CD4-positive, alpha-beta T cell treated with Interleukin-6 for 4 hours (primary cell): ENCODE measurements at places on chromosomes 13 and 19.

DNA sequence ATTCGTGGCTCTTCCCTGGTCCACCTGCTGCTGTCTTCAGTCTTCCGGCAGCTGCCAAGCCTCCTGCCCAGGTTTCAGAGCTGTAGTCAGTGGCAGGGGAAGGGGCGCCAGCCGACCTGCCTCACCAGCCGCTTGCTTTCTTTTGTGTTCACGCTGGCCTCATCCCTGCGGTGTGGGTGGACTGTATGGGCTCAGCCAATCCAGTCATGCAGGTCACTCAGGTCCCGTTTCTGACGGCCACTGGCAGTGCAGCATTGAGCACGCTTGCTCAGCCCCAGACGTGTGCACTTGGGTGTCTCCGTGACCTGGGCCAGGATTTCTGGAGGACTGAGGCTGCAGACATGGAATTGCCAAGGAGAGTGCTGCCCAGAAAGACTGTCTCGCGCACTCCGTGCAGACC is 26.0 kb downstream of the AP1M1 start:
- no peak for DNase-seq

- DNase-seq = no peak
These were observed 12.4 kb downstream of the JAK3 start for GRCh38 chr19:17835182-17836006.

DNA sequence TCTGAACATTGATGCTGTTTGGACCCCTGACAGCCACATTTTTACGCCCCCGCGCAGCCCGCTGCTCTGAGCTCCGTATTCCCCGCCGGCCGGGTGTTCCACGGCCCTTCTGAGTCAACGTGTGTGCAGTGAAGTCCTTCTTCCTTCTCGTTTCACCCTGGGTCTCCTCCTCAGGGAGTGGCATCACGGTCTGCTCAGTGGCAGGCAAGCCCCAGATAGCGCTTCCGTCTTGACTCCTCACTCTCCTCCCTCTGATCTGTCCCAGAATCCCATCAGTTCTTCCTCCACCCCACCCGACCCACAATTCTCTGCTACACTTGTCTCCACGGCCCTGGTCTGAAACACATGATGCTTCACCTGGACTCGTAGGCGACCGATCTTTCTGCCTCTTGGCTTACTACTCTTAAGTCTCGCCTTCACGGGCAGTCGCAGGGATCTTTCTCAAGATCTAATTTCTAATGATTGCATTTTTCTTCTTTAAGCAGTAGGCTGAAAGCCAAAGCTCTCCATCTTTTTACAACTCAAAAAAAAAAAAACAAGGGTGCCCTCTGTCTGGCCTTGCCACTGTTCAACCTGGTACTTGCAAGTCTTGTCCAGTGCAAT is 33.9 kb downstream of the CCNE1 start:
- DNase-seq = peak; percentile 48

DNA sequence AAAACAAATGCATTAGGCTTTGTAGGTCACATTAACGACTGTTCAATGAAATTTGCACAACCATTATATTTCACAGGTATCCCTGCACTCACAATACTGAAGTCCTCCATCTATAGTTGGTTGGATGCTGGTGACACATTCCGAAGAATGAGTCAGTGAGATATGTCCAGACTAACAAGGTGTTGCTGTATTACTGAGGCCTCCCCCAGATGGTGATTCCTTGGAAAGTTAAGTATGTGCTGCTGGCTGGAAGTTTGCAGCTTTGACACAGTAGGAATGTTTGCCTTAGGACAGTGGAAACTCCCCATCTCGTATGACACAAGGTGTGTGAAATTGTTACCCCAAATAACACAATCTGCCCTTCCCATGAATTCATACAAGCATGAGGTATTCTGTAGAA is 46.6 kb downstream of the FGF14 start:
- DNase-seq = no peak

DNA sequence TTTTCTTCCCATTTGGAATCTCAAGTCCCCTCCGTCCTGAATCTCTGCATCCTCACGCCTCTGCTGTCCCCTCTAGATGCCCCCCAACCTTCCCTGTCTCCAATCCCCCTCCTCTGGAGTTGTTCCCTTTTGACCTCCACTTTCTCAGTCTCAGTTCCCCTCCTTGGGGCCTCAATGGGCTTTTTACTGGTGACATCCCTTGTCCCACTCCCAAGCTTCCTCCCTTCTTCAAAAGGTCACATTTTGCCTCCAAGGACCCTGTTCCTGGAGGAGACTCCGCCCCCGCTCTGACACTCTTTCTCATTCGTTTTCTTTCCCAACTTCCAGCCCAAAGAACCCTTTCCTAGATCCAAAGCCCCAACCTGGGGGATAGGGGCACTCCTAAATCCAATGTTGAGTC is 1.0 kb downstream of the AP2S1 start:
- no peak for DNase-seq

DNA sequence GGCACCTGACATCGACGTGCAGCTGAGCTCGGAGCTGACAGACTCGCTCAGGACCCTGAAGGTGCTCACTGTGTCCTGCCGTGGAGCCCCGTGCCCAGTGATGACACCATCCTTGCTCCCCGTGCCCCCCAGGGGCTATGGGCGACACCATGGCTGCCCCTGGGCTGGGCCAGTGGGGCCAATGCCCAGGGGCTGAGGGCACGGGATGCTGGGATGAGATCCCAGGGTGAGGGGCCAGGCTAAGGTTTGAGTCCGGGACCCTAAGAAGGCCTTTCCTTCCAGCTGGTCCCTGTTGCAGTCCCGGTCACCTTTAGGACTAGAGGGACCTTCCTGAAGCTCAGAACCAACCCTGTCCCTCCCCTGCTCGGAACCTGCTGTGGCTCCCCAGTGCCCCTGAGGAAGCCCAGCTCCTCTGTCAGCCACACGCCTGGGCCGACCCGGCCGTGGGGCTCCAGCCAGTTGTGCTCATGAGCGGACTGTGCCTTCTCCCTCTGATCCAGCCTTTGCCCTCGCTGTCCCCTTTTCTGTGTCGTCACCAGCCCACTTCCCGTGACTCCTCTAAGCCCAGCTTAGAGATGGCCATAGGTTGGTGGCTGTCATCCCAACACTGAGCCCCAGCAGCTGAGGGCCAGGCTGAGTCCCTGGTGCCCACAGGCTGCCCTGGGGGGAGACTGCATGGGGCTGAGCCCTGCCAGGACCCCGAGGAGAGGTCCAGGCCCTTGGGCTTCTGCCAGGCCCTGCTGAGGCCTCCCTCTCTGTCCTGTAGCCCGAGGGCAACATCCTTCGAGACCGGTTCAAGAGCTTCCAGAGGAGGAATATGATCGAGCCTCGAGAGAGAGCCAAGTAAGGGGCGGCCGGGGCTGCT is 10.6 kb downstream of the NOP53 start:
- DNase-seq = no peak

- DNase-seq = no peak
These were observed 148.0 kb downstream of the PTPRS start for GRCh38 chr19:5192568-5192967.

DNA sequence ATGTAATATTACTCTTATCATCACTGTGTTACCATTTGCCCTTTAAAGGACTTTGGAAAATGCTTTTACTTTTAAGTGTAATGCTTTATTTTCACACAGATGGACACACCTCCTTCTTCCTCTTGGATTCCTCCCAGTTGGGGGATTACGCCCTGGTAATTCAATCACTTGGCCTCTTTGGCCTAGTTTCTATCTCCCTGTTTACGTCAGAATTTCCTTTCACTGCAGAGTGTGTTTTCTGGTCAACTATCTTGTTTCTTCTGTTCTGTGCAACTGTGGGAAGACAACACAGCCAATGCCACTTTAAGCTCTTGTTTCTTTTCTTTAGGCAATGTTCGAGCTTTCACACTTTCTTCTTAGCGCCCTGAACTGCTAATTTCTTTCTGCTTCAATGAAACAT is 257.3 kb upstream of the MAB21L1 start:
- no peak for DNase-seq

- peak; percentile 46 for DNase-seq
These were observed at the start of gene TRPM4 for GRCh38 chr19:49157445-49158224. Gene TRPM4, plus strand, starts transcription at chr19:49157792. Its CDS starts 75 bp downstream, at chr19:49157867.

DNA sequence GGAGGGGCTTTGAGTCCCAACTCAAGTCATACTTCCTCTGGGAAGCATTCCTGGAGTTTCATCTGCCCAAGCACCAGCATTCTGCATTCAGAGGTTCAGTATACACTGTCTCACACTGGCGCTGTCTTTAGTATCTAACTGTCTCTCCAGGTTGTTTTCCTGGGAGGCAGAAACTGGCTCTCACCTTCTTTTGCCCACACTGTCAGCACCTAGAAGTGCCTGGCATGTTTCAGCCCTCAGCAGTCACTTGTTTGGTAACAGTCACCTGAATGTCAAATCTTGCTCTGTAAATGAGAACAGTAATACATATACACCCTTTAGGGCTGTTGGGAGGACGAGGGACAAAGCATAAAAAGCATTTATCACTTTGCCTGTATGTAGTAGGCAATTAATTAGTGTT is 339.6 kb downstream of the UQCRFS1 start:
- DNase-seq = no peak

- no peak for DNase-seq
These were observed 34.9 kb upstream of the POMP start for GRCh38 chr13:28623782-28624706.

DNA sequence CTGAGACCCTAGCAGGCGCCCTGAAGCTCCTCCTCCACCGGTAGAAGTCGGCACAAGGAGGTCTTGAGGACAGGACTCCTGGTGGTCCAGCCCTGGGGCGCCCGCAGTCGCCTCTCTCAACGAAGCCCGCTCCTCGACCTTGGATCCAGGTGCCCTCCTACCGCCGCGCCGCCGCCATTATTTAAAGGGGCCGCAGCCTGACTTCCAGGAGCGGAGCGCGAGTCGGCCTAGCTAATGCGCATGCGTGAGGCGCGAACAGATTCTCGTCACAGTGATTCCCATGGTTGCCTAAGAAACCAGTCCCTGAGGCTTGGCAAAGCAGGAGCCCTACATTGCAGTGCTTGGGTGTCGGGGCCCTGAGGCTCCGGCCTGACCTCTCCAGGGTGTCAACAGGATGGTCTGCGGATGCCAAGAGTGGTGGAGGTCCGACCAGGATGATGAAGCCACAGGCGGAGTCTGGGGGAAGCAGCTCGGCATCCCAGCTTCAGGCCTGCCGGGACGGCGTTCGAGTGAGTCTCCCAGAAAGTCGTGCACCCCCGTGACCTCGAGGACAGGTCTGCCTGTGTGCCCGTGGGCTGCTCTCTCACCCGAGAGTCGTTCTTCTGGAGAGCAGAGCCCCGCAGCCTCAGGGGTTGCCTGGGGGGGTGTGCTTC is 66.0 kb upstream of the ZNF420 start:
- no peak for DNase-seq

GRCh38 chr13:24261566-24261965 is 47.8 kb upstream of the C1QTNF9 start:
- peak; percentile 62 for DNase-seq

GRCh38 chr13:51025245-51025905 is 85.7 kb downstream of the C13orf42 start:
- no peak for DNase-seq

DNA sequence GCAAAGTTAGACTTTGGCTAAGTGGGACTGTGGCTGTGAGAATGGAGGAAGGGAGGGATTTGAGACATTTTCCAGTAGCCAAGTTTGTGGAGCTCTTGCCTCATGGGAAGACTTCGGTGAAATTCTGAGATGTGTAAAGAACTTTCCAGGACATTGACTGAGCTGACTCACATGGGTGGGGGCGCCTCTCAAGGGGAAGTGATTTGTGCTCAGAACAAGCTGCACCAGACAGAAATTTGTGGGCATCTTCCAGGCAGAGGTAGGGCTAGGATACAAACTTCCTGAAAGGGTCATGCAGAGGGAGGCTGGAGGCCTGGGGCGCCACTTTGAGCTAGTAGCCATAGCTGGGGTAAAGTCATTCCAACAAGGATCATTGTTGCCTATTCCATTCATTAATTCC is 9.8 kb upstream of the SIGLEC10 start:
- no peak for DNase-seq

GRCh38 chr13:106532111-106532929 is 3.1 kb downstream of the EFNB2 start:
- DNase-seq = no peak

GRCh38 chr13:113022745-113023574 is 53.9 kb downstream of the MCF2L start:
- DNase-seq = no peak

- DNase-seq = no peak
These were observed 204.3 kb downstream of the EFNB2 start for GRCh38 chr13:106331116-106331515.

GRCh38 chr19:48815870-48816501 is 5.2 kb upstream of the BCAT2 start:
- no peak for DNase-seq

DNA sequence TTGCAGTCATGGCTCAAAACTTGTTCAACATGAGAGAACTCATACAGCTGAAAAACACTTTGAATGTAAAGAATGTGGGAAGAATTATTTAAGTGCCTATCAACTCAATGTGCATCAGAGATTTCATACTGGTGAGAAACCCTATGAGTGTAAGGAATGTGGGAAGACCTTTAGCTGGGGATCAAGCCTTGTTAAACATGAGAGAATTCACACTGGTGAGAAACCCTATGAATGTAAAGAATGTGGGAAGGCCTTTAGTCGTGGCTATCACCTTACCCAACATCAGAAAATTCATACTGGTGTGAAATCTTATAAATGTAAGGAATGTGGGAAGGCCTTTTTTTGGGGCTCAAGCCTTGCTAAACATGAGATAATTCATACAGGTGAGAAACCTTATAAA is 20.1 kb downstream of the ZNF283 start:
- no peak for DNase-seq

GRCh38 chr19:13154241-13154778 is 4.1 kb downstream of the IER2 start:
- DNase-seq = peak; percentile 62

DNA sequence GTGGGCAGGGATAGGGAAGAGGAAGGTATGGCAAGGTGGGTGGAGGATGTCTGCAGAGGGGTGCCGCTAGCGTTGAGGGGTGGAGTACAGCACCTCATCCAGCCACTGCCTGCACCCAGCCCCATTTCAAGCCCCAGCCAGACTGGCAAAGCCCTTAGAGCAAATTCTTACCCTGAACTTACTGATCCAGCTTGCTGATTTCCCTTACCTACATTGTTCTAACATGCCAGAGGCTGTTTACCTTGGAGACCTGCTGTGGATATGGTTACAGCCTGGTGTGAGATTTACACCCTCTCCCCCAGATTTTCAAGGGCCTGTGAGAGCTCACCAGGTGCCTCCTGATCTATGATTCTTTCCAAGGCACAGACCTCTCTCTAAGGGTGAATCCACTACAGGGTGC is 86.0 kb downstream of the ZNF726 start:
- no peak for DNase-seq

- DNase-seq = no peak
These were observed 167.1 kb downstream of the FGF9 start for GRCh38 chr13:21837841-21838551.

- DNase-seq = no peak
These were observed 799.9 kb downstream of the PCDH9 start for GRCh38 chr13:66430269-66430668.
